ENCODE measurements at places on chromosomes 11 and 22.
A peak's percentile ranks its signal among the peaks of the same experiment; 100 is the strongest.

GRCh38 chr11:76008474-76008873 lies 193.5 kb downstream of the UVRAG start:
- DNase-seq, result no peak

GRCh38 chr11:94958121-94958696 lies 15.1 kb downstream of the CWC15 start:
- DNase-seq, result no peak

GRCh38 chr22:46678785-46679700 lies 58.9 kb downstream of the GRAMD4 start:
- no peak for DNase-seq

DNA sequence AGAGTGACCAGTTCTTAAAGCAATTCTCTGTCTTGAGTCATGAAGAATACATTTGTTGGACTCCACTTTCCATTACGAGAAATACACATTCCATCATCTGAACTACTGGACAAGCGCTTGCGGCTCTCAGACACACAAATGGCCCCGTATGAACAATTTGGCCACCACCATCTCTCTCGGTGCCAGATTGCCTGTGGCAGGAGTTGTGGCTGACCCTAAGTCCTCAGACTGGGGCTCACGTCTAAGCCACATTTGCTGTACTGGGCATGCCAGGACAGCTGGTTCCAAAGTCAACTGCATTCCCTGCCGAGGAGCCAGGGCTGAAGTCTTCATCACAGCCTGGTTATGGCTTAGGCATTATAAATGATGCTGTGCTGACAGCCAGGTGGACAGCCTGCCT lies 227.5 kb downstream of the MIAT start:
- DNase-seq, result no peak

- no peak for DNase-seq
Measured at GRCh38 chr11:22317656-22318055, 20.5 kb upstream of the SLC17A6 start.

GRCh38 chr11:105236664-105237063 lies 97.1 kb upstream of the CARD18 start:
- DNase-seq, result no peak

GRCh38 chr22:37288521-37288920 lies 6.2 kb downstream of the CYTH4 start:
- no peak for DNase-seq

DNA sequence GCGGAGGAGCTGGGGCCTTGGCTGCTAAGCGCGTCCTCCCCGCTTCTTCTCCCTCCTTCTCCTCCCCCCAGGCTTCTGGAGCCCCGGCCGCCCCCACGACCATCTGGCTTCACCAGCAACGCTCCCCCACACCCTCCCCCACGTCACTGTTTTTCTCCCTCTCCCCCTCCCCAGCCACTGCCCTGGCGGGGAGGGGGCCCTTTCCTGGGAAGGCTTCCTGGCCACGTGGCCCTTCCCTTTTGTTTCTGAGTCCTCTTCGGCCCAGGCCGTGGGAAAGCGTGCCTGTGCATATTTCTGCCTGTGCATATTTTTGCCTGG lies 27.7 kb downstream of the RTN4R start:
- DNase-seq, result no peak

- DNase-seq, result no peak
Measured at GRCh38 chr22:31193092-31193491, 19.0 kb upstream of the LIMK2 start.

DNA sequence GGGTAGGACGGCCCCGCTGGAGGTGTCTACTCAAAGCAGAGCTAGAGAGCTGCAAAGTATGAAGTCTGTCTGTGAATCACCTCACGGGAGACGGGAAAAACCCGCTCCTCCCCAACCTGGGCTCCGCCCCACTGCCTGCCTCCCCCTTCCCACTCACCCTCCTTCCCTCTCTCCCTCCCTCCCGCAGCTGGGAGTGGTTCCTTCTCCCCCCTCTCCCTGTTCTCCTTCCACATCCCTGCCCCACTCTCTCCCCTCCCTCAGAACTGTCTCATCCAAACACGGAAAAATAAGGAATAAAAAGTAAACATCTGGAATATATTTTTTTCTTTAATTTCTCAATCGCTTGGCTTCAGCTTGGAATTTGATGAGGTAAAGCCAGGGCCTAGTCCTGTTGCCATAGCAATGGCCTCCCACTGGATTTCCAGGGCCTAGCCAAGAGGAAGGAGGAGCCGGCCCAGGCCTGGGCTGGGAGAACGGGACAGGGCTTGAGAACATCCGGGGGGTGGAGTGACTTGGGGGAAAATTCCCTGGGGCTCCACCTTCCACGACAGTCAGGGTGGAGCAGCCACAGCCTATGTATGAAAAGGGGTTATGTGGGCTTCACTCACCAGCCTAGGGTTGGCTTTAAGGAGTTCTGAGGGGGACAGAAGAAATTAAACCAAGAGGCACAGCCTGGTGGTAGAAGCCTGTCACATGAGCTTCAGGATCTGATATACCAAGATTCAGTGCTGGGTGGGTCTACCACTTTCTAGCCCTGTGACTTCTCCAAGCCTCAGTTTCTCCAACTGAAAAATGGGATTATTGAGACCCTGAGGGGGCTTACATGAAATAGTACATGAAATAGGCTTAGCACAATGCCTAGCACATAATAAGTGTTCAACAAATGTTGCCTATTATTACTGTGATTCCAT lies 2.2 kb downstream of the TNKS1BP1 start:
- DNase-seq, result peak; percentile 90

DNA sequence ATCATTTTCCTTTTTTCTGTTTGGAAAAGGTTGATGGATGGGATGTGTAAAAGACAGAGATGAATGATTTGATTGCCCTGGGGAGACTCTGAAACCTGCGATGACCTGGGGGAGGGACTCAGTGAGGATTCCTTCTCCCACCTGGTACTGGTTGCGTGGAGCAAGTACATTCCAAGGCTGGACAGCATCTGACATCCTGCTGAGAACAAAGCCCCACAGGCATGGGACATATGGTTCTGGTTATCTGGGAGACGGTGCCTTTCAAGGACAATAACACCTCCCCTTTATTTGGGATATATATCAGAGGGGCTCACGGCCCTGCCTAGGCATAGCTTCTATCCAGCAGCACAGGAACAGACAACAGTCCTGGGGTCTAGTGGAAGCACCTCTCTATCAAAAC lies 527.8 kb downstream of the METTL15 start:
- no peak for DNase-seq

DNA sequence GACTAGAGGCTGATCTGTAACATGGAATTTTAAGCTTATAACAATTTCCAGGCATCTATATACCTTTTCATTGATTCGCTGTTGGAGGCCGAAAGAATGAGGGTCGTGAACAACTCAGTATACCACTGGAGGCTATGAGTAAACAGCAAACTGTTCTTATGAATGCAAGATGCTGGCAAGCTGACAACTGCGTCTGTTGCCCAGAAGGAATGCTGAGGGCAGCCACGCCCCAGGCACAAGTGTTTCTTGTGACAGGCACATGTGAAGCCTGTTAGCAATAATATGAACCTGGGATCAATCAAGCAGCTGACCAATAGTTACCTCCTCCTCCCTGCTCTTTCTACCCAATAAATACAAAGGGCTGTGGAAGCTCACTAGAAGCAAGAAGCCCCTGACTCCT lies 15.3 kb downstream of the RTCB start:
- peak; percentile 54 for DNase-seq

DNA sequence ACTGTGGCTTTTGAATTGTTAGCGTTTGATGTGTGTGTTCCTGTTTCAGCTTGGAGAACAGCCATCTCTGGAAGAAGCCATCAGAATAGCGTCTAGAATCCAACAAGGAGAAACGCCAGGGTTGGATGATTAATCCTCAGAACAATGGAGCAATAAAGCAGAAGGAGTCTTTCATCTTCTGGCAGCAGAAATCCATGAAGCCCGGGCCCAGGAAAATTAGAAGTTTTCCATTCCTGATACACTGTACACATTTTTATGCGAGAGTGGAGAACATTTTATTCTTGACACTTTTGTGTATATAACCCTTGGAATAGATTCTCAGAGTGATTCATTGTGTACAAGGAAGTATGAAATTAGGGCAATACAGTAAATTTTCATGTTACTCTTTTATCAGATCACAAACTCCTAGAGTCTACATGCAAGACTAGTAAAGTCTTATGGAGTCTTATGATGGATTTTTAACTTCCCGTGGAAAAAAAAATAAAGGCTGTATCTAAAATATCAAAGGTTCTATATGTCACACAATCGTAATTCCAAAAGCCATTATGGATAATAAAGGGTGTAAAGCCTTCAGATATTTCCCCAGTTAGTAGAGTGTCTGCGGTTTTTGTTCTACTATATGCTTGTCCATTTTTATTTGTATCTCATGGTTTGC lies 45.9 kb upstream of the WEE1 start:
- peak; percentile 52 for DNase-seq

DNA sequence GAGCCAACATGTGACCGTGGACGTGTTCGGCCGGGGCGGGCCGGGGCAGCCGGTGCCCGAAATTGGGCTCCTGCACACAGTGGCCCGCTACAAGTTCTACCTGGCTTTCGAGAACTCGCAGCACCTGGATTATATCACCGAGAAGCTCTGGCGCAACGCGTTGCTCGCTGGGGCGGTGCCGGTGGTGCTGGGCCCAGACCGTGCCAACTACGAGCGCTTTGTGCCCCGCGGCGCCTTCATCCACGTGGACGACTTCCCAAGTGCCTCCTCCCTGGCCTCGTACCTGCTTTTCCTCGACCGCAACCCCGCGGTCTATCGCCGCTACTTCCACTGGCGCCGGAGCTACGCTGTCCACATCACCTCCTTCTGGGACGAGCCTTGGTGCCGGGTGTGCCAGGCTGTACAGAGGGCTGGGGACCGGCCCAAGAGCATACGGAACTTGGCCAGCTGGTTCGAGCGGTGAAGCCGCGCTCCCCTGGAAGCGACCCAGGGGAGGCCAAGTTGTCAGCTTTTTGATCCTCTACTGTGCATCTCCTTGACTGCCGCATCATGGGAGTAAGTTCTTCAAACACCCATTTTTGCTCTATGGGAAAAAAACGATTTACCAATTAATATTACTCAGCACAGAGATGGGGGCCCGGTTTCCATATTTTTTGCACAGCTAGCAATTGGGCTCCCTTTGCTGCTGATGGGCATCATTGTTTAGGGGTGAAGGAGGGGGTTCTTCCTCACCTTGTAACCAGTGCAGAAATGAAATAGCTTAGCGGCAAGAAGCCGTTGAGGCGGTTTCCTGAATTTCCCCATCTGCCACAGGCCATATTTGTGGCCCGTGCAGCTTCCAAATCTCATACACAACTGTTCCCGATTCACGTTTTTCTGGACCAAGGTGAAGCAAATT lies 1.8 kb downstream of the FUT4 start:
- no peak for DNase-seq

GRCh38 chr11:120331301-120331996 lies 4.8 kb upstream of the ARHGEF12 start:
- peak; percentile 93 for DNase-seq

- DNase-seq, result peak; percentile 74
Measured at GRCh38 chr11:11998091-11998781, 10.2 kb downstream of the DKK3 start.

- no peak for DNase-seq
Measured at GRCh38 chr11:67179892-67180490, 60.9 kb downstream of the KDM2A start.

DNA sequence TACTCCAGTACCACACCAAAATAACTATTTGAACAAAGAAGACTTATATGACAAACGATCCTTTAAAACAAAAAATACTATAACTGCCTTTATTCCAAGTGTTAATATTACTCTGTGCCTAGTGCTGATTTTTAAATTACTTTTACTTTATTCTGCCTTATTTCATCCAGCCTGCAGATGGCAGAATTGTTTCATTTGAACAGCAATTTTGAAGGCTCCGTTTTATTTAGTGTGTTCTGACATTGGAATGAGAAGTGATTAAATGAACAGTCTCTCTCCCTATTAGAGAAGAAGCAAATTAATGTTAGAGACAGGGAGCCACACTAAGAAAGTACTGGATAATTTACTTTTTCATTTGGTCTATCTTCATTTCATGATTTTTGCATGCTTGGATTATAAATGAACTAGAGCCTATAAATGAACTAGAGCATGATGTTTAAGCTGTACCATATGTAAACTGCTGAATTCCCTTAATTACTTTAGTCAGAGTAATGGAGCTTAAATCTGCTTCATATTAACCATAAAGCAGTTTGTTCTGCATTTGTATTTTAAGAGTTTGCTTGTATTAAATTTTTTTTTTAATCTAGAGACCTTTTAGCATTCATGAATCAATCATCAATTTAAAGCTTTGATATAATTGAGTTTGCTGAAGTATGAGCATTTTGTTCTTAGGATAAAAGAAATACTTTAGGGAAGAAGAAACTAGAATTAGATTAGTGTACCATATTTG lies 9.8 kb downstream of the PDHX start:
- no peak for DNase-seq

- no peak for DNase-seq
Measured at GRCh38 chr22:49238181-49239141, 589.2 kb downstream of the BRD1 start.

- no peak for DNase-seq
Measured at GRCh38 chr11:120134931-120135228, 3.0 kb downstream of the TRIM29 start.

DNA sequence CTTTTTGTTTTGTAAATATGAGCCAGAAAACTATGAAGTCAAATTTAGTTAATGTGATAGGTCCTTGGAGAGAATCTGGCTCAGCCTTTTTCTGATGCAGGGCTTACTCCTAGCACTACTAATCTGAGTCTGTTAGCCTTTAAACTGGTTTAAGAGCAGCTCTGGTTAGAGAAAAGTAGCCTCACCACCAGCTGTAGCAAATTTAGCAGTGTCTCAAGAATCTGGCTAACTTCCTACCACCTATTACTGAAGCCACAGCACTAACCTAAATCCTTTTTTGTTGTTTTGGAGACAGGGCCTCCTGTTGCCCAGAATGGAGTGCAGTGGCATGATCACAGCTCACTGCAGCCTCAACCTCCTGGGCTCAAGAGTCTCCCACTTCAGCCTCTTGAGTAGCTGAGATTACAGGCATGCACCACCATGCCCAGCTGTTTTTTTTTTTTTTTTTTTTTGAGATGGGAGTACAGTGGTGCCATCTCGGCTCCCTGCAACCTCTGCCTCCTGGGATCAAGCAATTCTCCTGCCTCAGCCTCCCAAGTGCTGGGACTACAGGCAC lies 13.9 kb downstream of the RBM4B start:
- DNase-seq, result no peak

- DNase-seq, result no peak
Measured at GRCh38 chr22:25351631-25352293, 132.3 kb downstream of the CRYBB2 start.
